Activated gamma-delta T cell treated with Interleukin-2 at 50 U/mL for 16 hours (primary cell): ENCODE measurements at places on chromosomes 2 and 18.

DNA sequence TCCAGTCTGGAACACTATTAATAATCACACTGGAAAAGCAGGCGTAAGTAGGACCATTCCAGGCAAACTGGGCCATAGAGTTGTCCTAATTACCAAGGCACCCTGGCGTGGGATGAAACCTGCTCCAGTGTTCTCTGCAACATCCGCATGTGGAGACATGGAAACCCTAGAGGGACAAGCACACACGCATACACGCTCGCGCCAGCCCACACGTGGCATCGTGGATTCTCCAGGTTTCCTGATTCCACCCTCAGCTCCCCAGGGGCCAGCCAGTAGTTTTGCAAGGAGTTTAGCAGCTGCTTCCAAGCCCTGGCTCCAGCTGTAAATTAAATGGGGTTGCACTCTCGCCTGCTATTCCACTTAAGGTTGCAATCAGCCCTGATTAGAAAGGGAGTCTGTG lies 127.7 kb downstream of the DYSF start:
- DNase-seq, result no peak

DNA sequence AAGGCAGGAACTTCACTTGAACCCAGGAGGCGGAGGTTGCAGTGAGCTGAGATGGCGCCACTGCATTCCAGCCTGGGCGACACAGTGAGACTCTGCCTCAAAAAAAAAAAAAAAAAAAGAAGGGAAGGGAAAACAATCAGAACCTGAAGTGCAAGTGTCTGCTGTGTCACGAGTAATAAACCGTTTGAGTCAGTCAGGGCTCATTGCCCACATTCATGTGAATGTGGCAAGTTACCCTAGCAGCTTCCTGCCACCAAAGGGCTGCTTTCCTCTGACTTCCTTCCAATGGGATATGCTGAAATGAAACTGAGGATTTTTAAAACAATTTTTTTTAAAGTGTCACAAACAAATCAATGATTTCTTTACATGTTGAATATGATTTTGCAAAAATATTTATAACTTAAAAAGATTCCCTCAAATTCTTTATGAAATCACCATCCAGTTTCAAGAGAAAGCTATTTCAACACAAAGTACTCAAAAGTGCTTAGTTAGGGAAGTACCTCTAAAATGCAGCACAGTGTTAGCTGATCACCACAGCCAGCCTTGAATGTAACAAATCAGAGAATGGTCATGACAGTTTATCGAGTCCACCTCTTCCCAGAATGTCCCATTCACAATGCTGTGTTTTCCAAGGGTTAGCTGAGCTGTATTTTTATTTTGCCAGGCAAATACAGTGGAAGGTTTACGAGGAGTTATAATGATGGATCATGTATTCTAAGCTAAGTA lies 36.4 kb downstream of the WDSUB1 start:
- DNase-seq, result no peak

- DNase-seq, result no peak
Measured at GRCh38 chr2:218405746-218406208, 6.1 kb downstream of the CTDSP1 start.

DNA sequence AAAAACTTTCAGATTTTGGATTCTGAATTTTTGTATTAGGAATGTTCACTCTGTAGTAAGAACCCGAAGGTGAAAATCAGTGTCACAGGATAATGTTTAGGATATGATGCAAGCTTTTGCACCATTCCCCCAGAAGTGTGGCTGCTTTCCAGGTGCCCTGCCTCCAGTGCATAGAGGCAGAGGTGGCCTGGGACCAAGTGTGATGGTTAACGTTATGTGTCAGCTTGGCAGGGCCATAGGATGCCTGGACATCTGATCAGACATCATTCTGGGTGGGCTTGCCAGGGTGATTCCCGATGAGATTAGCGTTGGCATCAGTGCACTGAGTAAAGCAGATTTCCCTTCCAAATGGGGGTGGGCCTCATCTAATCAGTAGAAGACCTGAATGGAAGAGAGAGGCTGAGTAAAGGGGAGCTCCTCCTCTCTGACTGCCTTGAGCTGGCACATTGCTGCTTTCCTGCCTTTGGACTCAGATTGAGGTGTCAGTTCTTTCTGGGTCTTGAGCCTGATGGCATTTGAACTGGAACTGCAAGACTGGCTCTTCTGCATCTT lies 177.4 kb upstream of the HS6ST1 start:
- DNase-seq, result no peak

DNA sequence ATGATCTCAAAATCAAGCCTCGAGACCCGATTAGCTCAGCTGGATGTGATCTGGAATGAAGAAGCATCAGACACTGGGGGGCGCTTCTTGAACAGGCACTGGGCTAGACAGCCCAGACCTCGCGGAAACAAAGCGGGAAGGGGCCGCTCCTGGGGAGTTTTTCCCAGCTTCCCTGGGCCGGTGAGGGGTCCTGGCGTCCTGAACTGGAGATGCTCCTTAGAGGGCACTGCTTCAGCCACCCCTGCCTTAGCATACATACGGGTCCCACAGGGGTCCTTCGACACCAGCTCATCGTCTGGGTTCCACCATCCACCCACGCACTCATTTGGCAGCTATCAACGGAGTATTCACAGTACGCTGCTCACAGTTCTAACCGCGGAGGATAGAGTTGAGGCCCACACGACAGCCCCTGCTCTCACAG lies 146.7 kb downstream of the TSN start:
- no peak for DNase-seq

DNA sequence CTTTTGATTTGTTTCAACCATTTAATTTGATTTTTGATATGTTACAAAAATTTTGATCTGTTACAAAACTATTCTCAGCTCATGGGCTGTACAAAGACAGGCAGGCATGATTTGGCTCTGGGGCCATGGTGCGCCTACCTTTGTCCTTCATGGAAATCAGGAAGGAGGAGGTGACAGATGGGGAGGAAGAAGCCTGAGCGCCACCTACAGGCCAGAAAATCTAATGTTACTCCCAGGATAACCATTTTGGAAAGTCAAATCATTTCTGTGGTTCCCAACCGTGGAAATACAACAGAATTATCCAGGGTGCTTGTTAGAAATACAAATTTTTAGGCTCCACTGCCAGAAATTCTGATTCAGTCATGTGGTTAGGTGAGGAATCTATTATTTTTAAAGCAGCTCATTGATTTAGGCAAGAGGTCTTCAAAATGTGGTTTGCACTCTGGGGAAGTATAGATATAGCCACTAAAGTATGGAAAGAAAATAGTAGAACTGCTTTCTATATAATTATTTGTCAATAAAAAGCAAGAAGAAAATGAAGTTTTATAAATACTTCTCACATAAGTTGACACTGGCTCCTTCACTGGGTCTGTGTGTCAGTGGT lies 93.9 kb downstream of the EVA1A start:
- no peak for DNase-seq

DNA sequence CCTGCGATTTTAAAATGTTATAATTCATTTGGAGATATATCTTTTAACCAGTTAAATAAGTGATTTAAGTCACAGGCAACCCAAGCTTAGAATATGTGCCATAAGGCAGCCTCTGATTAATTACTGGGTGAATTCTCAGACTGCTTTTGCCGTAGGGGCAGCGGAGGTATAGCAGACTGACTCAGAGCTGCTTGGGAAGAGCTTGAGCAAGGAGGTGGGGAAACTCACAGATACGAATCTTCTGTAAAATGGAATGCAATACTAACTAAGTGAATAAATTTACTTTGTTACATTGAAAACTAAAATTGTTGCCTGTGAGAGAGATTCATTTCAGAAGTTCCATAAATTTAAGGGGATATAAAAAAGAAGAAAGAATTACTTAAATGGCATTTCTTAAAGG lies 115.4 kb downstream of the KYNU start:
- DNase-seq, result no peak

DNA sequence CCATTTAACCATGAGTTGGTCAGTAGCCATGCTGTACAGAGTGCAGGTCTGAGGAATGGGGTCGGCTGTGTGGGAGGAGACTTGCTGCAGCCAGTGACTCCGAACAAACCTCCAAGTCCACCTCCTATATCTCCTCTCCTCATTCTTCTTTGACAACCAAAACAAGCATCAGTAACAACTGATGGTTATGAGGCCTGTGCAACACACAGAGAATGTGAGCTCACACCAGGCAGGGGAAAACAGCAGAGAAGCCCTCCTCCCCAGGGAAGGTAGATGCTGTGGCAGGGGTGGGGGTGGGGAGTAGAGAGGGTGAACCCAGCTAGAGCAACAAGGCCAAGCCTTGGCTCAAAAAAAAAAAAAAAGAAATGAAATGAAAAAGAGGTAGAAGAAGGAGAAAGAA lies 12.3 kb upstream of the CNGA3 start:
- DNase-seq, result no peak

DNA sequence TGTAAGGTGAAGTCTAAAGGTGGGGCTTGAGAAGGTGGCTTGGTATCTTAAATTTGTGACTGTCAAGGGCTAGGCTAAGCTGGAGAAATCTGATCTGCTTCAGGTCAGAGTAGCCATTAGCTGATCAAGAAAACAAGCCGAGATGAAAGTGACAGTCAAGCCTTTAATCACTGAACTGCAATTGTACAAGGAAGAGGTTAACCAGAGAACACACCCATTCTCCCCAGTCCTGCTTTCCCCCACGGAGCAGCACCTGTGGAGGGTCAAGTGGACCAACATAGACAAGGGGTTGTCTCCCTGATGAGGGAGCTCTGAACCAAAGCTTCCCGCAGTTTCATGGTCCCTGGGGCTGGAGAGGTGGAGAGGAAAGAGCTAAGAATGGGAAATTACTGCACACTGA lies 901.2 kb downstream of the DCC start:
- DNase-seq, result no peak

DNA sequence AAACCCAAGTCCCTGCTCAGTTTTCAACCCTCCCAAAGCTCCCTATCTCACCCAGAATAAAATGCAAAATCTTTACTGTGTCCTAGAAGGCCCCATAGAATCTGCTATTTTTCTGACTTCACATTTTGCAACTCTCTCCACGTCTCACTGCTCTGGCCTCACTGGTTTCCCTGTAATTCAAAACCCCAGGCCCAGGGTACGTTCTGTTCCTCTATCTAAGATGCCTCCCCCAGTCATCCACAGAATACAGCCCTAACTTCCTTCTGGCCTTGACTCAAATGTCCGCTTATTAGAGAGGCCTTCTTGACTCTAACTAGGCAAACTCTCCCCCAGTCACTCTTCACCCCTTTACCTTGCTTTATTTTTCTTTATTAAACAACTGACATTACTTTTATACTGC lies 42.0 kb downstream of the FAM161A start:
- no peak for DNase-seq

GRCh38 chr2:19256121-19256601 lies 102.3 kb downstream of the OSR1 start:
- no peak for DNase-seq

DNA sequence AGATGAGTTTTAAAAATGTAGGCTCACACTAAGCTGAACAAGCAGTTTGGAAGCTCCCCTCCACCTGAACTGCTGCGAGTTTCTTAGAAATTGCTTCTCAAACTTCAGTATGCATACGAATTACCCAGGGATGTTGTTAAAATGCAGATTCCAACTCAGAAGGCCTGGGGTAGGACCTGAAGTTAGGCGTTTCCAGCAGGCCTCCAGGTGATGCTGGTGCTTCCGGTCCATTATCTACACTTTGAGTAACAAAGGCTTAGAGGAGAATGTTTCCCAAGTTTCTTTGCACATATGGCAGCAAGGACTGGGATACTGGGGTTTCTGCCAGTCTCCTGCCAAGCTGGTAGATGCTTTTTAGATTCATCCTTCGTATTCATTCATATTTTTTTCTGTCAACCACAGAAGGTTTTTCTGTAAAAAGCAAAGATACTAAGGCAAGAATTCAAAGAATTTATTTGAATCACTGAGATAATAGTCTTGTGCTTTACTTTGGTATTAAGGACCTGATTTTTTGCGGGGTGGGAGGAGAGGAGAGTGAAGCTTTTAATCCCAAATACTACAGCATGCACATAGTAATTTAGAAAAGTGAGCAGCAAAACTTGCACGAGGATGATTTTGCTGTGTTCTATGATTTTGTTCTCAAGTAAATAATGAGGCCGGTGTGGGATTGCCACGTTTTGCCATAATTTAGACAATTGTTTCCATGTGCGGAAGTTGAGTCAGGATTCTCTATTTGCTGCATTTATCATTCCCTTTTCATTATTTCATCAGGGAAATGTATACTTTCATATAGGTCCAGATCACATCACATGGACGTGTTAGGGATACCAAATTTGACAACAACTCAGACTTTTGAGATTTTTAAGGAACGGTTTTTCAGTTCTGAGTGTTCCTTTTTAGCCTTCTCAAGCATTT lies 137.6 kb upstream of the SPATS2L start:
- no peak for DNase-seq

DNA sequence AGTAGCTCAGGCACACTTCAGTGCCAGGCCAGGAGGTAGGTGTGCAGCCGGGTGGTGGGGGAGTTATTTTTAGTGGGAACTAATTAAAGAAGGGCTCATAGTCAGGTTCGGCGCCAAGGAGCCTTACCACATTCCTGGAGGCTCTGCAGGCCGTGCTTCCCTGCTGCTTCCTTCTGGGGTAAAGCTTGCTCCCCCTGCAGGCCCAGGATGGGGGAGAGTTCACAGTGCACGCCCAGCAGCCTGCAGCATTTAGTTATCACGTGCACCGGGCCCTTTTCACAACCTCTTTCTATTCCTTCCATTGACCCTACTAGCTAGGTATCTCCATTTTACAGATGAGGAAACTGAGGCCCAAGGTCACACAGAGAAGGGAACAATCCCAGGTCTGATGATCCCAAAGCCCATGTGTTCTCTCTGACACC lies 2.5 kb downstream of the KCNF1 start:
- DNase-seq, result no peak

GRCh38 chr2:157898591-157898996 lies 22.5 kb upstream of the ACVR1 start:
- peak; percentile 56 for DNase-seq

GRCh38 chr2:95295376-95295775 lies 1.8 kb upstream of the KCNIP3 start:
- DNase-seq, result no peak
